ENCODE measurements at places on chromosomes 12 and 14. TPM values are rescaled to one million over a fixed set of nuclear protein-coding genes. Genes with fewer than 3 reads are reported as not detected.

The RGS6 gene
- 1.1 TPM for total RNA-seq

The GLT8D2 gene
- 34.1 TPM for total RNA-seq

The TSHR gene
- 1.1 TPM for total RNA-seq

The FGFR1OP2 gene
- 46.1 TPM for total RNA-seq

The WNT5B gene
- 12.8 TPM for total RNA-seq

The DBX2 gene
- 0.93 TPM for total RNA-seq

The RPGRIP1 gene
- 0.88 TPM for total RNA-seq

The B4GALNT3 gene
- 3.5 TPM for total RNA-seq

The KERA gene
- not detected for total RNA-seq

The C1QL4 gene
- not detected for total RNA-seq

The MYF5 gene
- not detected for total RNA-seq

GRCh38 chr12:116876151-116876869 lies 4.9 kb downstream of the HRK start:
- peak; percentile 70 for DNase-seq

- no peak for DNase-seq
These were observed 49.5 kb upstream of the DIO3 start for GRCh38 chr14:101511620-101512375.

GRCh38 chr12:10842862-10843261 lies 6.4 kb downstream of the PRR4 start:
- no peak for DNase-seq

DNA sequence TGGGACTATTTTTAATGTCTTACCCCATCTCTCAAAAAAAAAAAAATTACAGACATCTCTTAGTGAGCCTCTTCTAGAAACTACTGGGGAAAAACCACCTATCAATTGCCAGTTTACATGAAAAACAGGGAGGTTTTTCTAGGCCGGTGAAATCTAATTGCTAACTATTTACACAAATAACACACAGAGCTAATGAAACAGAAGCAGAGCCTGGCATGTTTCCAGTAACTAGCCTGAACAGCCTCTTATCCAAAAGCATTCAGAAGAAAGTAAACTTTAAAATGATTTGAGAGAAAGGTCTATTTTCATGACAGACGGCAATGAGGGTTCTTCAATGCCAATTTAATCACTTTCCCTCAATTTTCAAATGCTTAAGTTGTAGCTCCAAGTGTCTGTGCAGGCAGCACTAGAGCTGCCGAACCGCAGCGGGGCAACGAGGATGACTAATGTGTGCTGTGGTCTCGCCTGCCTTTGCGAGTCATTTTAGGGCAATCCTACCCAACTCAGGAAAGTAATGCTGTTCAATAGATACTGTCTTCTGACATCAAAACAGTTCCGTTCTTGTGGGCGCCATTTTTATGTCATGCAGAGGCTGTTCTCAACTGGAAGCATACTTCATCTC lies 84.6 kb downstream of the SETD3 start:
- no peak for DNase-seq

- DNase-seq = peak; percentile 80
These were observed 3.4 kb downstream of the PTHLH start for GRCh38 chr12:27968972-27969623.

- no peak for DNase-seq
These were observed 272.5 kb downstream of the TTC8 start for GRCh38 chr14:89096946-89097345.

DNA sequence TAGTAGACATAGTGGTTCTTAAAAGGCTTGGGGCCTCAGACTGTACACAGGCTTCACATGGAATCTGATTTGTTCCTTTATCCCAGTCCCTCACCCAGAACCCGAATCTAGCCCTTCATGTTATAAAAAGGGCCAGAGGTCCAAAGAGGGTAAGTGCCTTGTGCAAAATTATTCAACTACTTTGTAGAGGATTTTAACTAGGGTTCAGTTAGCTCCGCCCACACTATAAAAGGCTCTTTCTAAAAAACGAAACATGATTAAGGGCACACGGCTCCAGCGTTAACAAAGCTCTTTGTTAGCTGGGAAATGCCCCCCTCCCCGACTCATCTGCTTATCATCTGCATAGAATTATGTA lies 3.2 kb upstream of the SOCS2 start:
- no peak for DNase-seq

- DNase-seq = no peak
These were observed 52.9 kb upstream of the RFLNA start for GRCh38 chr12:124241776-124242528.

DNA sequence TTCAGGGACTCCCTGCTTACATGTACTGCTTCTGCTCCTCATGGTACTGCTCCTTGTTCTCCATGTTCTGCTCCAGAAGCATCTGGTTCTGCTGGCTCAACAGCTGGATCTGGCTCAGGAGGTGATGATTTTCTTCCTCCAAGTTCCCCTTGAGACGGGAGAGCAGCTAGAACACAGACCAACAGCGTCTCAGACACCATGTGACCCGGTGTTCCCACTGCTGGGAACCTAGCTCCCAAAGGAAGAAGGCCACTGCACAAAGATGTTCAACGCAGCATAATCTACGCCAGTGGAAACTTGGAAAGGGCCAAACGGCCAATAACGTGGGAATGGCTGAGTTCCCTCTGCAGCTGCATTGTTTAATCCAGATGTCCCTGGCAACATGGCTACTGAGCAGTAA lies 49.6 kb upstream of the GPR68 start:
- DNase-seq = peak; percentile 76

GRCh38 chr12:95674631-95675030 lies 115.9 kb downstream of the NTN4 start:
- DNase-seq = no peak

DNA sequence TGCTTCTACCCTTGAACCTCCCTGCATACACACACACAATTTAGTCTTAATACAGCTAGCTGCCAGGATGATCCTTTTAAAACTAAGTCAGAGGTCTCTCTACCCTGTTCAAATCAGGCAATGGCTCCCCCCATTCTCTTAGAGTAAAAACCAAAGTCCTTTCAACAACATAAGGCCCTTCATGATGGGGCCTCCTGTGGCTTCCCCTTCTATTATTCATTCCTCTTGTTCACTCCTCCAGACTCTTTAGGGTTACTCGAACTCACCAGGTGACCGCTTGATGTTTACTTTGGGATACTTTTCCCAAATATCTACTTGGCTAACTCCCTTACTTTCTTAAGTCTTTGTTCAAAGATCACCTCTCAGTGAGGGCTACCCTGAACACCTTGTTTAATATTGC lies 30.4 kb downstream of the DENND5B start:
- no peak for DNase-seq

GRCh38 chr12:130202201-130202600 lies 39.9 kb downstream of the FZD10 start:
- DNase-seq = no peak

DNA sequence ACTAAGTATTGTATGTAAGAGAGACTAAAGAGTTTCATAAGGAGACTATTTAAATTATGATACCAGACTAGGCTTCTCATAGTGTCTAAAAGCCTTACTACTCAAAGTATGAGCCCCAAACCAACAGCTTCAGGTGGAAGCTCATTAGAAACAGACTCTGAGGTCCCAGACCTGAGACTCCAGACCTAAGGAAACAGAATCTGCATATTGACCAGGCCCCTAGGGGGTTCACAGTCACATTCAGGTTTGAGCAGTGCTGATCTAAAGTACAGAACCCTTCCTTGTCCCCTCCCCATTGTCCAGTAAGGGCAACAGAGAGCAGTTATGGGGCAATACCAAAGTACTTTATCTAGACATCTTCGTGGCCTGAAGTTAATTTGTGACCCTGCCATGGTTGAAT lies 87.7 kb downstream of the SSPN start:
- DNase-seq = no peak

- DNase-seq = no peak
These were observed 7.5 kb upstream of the KLRK1 start for GRCh38 chr12:10397296-10397695.

DNA sequence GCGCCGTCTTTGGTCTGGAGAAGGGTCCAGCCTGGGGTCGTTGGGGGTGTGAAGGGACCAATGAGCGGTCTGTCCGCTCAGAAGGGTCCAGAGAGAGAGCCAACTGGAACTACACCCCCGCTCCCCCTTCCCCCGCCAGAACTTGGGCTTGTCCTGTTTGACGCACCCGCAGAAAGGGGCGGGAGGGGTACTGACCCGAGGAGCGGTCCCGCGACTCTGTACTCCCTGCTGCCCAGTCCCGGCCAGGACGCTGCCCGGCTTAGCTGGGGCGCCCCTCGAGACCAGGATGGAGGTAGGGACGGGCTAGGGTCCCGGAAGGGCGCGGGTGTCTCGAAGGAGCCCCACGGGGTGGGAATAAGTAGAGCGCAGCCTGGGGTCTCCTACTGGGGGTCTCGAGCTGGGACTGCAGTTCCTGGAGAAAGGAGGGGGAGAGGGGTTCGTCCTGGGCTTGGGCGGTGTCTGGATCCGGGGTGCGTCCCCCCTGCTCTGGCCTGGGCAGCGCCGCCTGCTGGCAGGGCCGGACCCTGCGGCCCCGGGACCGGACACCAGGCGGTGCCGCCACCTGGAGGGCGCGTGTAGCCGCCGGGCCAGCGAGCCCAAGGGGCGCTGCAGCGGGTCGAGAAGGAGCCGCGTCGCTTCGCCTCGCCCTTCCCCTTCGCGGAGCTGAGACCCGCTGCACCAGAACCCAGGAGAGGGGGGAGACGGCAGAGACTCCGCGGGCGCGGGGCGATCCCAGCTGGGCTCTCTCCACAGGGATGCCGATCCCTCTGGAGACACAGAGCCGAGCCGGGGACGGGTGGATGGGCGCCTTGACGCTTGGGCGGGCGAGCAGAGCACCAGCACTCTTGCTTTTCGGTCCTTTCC lies 3.8 kb upstream of the CACNB3 start:
- peak; percentile 96 for DNase-seq

DNA sequence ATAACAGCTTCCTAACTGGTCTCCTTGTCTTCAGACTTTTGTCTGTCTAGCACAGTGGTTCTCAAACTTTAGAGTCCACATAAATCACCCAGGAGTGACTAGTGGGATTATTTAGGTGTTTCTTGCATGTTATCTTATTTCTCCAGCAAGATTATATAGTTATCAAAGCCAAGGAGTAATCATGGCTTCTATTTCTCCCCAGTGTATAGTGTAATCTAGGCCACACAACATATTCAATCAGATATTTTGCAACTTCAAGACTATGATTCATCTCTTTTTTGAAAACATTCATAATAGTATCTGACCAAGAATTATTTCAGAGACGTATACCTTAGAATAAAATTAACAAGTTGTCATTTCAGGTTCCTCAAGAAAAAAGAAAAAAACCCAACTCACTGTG lies 131.9 kb downstream of the CEP83 start:
- no peak for DNase-seq

DNA sequence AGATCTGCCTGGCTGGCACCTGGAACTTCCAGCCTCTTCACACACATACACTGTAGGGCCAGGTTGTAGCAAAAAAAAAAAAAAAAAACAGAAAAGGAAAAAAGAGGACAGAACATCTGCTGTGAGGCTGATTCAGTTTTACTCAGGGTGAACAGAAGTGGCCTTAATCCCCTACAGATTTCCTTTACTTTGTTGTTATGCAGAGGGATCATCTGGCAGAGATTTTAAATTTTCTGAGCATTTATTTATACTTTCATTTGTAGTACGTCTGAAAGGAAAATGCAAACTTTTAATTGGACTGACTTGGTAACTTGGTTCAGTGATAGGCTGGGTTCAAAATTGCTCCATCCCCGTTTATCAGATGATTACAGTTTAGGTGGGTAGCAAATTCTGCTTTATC lies 50.8 kb upstream of the PRICKLE1 start:
- DNase-seq = no peak
